Inflammatory macrophage (primary cell): ENCODE measurements at places on chromosomes 12 and 14.

- DNase-seq, result no peak
Observed at GRCh38 chr12:63066782-63067181, 84.2 kb downstream of the AVPR1A start.

GRCh38 chr12:106452309-106452708 lies 94.8 kb downstream of the POLR3B start:
- no peak for DNase-seq

- DNase-seq, result peak; percentile 9
Observed at GRCh38 chr14:31418440-31418839, 1.9 kb downstream of the HEATR5A start.

GRCh38 chr12:2645460-2645859 lies 149.3 kb upstream of the FKBP4 start:
- DNase-seq, result no peak

DNA sequence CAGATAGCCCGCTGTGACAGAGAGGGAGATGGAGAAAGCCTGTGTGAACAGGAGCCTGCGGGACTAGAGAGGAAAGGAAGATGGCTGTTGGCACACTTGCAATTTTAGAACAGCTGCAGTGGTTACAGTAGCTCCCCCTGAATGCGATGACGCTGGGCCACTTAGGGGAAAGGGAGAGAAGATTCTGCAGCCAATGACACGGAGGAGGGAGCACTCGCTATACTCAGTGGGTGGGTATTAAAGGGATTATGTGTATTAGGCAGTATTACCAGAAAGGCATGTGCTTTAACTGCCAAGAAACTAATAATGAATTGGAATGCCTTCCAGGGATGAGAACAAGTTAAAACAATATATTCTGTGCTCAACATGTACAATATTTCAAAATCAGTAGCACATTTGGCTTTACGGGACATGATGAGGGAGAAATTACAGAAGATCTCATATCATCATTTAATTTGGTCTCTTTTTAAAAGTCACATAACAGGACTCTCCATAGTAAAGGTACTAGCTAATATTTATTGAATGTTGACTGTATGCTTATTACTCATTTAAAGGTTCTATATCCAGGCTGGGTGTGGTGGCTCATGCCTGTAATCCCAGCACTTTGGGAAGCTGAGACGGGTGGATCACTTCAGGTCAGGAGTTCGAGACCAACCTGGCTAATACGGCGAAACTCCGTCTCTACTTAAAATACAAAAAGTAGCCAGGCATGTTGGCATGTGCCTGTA lies 35.9 kb upstream of the FOS start:
- DNase-seq, result no peak

- DNase-seq, result no peak
Observed at GRCh38 chr12:16603916-16604575, 1.9 kb downstream of the LMO3 start.

- no peak for DNase-seq
Observed at GRCh38 chr14:68346556-68347343, 446.1 kb downstream of the ZFP36L1 start.

- DNase-seq, result no peak
Observed at GRCh38 chr12:47577206-47577989, 128.4 kb downstream of the RPAP3 start.

- DNase-seq, result no peak
Observed at GRCh38 chr12:104011253-104011652, 38.7 kb downstream of the GLT8D2 start.

GRCh38 chr12:108788076-108788782 lies 56.9 kb upstream of the CORO1C start:
- no peak for DNase-seq

DNA sequence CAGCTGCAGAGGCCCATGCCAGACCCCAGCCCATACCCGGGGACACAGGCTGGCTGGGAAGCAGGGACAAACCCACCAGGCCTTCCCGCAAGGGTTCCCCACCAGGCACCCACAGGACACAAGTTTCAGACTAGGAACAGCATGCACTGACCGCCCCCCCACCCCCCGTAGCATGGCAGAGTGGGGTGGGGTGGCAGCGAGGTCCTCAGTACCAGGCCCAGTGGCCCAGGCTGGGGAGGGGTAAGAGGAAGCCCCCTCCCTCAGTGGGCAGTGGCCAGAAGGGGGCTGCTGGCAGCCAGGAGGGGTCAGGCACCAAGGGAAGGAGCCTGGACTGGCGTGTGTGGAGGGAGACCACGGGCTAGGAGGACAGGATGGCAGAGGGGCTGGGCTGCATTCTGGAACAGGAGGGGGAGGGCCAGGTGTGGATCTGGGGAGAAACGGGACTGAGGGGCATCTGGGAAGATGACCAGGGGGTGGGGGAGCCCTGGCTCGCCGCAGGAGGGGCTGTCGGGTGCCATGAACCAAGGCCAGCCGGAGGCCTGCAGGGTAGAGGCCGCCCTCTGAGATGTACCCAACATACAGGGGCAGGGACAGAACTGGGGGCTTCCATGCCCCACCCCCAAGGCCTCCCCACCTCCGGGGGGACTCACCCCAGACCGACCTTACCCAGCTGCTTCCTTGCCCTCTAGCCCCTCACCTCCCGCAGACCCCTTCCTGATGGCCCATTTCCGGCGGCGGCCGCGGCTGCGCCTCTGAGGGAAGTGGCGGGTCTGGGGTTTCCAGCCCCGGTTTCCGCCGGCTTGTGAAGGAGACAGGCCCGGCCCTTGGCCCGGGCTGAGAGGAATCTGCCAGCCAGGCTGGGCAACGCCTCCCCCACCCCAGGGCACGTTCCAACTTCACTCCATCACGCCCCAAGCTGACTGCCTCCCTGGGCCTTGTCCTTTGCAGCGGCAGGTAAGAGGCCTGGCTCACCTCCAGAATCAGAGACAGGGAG lies 5.6 kb upstream of the JAG2 start:
- DNase-seq, result no peak

DNA sequence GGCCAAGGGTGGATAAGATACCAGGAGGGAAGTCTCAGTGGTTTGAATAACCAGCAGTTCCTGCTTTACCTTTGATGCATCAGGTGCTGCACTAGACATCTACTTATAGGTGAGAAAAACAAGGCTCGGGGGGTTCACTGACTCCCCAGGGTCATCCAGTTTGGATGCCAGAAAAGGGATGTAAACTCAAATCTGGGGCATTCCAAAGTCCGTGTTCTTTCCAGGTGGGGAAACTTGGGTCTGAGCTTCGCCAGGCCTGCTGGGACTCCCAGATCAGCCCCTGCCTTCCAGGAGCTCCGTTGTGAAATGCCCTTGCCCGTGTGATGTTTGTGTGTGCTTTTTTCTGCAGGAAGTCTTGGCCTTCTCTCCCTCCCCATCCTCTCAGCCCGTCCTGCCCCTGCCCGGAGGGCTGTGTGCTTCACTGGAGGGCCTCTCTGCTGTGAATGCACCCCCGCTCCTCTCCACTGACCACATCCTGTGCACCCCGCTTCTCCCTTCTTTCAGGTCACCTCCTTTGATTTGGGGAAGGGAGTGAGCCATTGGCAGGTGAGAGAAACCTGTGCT lies 42.1 kb downstream of the TSPAN9 start:
- no peak for DNase-seq

DNA sequence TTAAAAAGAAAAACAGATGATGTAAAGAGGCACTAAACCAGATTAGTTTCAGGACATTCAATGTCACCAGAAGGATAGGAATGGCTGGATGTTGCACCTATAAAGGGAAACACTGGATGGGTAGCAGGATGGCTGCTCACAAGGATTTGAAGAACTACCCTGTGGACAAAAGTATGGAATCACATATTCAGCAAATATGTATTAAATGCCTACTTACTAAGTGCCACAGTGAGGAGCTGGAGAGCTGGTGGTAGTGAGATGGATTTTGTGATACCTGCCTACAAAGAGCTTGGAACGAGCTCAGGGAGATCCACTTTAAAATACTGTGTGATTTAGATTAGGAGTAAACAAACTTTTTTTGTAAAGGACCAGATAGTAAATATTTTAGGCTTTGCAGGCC lies 316.2 kb downstream of the PAWR start:
- no peak for DNase-seq

GRCh38 chr12:120763250-120763649 lies 37.6 kb downstream of the ACADS start:
- DNase-seq, result no peak

- DNase-seq, result no peak
Observed at GRCh38 chr14:63431466-63431865, 111.7 kb downstream of the PPP2R5E start.

- DNase-seq, result no peak
Observed at GRCh38 chr14:61381553-61381952, 60.2 kb downstream of the PRKCH start.

- no peak for DNase-seq
Observed at GRCh38 chr12:92055877-92056276, 89.8 kb downstream of the BTG1 start.

DNA sequence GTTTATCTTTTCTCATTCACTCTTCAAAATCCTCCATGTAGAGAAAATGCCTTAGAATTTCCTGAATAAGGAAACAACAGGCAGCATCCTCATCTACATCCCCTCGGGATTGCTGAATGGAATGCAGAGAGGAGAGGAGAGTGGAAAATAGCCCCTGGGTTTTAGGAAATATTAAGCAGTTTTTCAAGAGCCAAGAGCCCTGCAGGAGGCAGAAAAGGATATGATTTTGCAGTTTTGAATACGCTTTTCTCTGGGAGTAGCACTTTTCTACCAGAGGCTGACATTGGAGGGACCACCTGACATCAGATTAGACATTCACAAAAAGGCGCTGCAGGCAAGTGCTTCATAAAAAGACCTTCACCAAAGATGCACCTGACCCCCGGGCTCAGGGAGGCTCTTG lies 362.2 kb upstream of the SFSWAP start:
- no peak for DNase-seq

DNA sequence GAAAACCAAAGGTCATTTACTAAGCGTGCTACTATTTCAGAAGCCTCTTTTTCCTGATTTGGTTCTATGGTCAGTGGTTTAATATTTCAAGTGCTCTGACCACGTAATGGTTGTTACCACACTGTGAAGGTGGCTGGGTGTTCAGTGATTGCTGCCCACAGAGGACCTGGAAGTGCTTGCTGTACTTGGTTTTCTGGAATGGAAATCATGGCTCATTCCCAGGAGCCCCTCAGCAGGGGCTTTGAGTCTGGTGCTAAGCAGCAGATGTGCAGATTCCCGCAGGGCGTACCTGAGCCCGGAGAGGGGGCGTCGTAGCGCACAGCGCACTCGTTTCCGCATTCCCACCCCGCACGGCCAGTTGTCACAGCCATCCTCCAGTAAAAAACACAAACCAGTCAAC lies 50.5 kb downstream of the TRAF3 start:
- no peak for DNase-seq

GRCh38 chr14:104938960-104939359 lies 14.3 kb downstream of the PLD4 start:
- DNase-seq, result no peak

- DNase-seq, result no peak
Observed at GRCh38 chr14:102849526-102850379, 72.5 kb downstream of the TRAF3 start.

DNA sequence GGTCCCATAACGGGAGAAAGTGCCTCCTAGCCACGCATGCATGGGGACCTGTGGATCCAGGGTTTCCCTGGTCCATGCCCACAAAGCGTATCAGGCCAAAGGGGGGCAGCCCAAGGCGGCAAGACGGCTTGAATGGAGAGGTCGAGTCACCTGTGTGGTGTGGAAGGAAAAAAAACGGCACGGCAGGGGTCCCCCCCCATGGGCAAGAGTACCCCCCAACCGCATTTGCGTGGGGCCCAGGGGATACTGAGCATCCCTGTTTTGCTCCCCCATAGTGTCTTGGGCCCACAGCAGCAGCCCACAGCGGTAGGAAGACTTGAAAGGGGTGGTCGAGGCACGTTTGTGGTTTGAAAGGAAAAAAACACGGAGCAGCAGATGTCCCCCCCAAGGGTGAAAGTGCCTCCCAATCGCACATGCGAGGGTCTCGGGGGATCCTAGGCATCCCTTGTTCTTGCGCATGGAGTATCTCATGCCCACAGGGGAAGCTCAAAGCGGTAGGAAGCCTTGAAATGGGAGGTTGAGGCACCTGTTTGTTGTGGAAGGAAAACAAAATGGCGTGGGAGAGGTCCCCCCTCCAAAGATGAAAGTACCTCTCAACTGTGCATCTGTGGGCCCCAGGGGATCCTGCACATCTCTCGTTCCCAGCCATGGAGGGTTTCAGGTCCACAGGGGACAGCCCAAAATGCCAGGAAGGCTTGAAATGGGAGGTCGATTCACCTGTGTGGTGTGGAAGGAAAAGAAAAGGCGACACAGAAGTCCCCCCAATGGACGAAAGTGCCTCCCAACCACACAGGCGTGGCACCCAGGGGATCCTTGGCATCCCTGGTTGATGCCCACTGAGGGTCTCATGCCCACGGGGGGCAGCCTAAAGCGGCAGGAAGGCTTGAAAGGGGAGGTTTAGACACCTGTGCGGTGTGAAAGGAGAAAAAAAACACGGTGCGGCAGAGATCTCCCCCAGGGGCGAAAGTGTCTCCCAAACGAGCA lies 577.5 kb downstream of the ALG10 start:
- no peak for DNase-seq

DNA sequence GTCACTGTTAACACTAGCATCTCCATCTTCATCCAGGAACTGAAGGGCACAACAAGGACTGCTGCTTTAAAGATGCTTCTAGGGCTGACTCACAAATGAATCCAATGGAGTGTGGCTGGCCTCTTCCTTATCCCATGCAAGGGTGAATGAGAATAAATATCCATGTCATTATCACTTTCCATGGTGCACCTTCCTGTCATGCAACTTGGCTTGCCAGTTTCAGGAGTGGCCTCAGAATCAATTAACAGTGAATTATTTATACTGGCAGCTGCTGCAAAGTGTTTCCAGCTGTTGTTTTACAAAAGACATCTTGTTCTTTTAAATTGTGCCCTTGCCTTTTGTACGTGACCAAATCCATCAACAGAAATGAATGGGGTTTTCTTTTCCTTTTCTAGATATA lies 499.3 kb upstream of the TMEM132C start:
- no peak for DNase-seq

DNA sequence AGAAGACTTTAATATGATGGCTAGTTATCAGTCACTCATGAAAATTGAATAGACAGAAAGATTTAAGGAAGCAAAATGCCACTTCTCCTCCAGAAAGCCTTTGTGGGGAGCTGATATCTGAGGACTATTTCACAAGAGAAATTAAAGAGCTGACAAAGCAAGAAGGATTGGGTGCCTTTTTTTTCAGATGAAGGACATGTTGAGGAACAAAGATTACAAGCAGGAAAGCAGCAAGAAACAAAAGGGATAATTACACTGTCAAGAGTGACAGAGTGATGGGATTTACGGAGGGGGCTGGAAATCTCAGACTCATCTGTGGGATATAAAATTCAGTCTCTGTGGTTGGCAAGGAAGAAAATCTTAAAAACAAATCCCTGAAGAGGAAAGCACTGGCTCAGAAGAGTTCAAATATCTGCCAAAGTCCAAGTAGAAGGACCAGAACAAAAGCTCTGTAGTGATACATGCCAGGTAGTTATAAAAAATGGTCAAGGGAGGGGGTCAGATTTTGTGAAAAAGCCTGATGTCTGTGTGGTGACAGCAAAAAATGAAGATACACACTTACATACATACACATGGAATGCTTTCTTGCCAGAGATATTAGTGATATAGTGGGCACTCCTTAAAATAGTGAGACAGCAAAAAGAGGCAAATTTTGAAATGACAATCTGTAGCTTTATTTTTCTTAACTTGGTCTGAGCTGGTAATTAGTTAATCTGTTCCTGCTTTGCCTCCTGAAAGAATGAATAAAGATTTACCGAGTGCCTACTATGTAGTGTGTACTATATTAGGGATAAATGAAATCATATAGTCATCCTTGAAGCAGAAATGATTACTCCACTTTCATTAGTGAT lies 62.9 kb downstream of the EPS8 start:
- peak; percentile 62 for DNase-seq

GRCh38 chr14:58414845-58415244 lies 12.5 kb downstream of the TIMM9 start:
- no peak for DNase-seq
